Spleen (tissue), 13 donors: ENCODE measurements at places on chromosomes 4 and X.

GRCh38 chr4:12674184-12674583, 810.0 kb downstream of the RAB28 start:
- no peaks in the 10 kb centered on the region for H3K27me3 ChIP-seq
- H3K4me3 ChIP-seq: no peak overlapping the region
- DNase-seq: no peak
- no peaks in the 10 kb centered on the region for H3K4me1 ChIP-seq
- no peaks in the 10 kb centered on the region for H3K36me3 ChIP-seq

GRCh38 chr4:88747351-88747750, 49.7 kb upstream of the NAP1L5 start:
- no peak overlapping the region for H3K27ac ChIP-seq
- peaks cover 52% of the 10 kb centered on the region for H3K36me3 ChIP-seq
- no peaks in the 10 kb centered on the region for H3K4me1 ChIP-seq

- no peaks in the 10 kb centered on the region for H3K36me3 ChIP-seq
- DNase-seq: no peak
Observed at GRCh38 chr4:125991398-125991797, 676.6 kb downstream of the FAT4 start.

- H3K4me3 ChIP-seq: no peak overlapping the region
- H3K27me3 ChIP-seq: no peaks in the 10 kb centered on the region
- H3K4me1 ChIP-seq: no peaks in the 10 kb centered on the region
Observed at GRCh38 chrX:139018436-139018835, 306.9 kb upstream of the FGF13 start.

GRCh38 chrX:37800717-37801116, 20.9 kb downstream of the CYBB start:
- peaks cover 67% of the 10 kb centered on the region for H3K36me3 ChIP-seq
- DNase-seq: no peak
- no peak overlapping the region for H3K4me3 ChIP-seq
- no peaks in the 10 kb centered on the region for H3K27me3 ChIP-seq
- peak overlapping the region; percentile 13 for H3K27ac ChIP-seq
- H3K4me1 ChIP-seq: peaks cover 13% of the 10 kb centered on the region

- no peaks in the 10 kb centered on the region for H3K27me3 ChIP-seq
- DNase-seq: no peak
- no peaks in the 10 kb centered on the region for H3K4me1 ChIP-seq
- no peak overlapping the region for H3K27ac ChIP-seq
- H3K4me3 ChIP-seq: no peak overlapping the region
- no peaks in the 10 kb centered on the region for H3K36me3 ChIP-seq
Observed at GRCh38 chr4:24763631-24764297, 31.6 kb upstream of the SOD3 start.

GRCh38 chrX:40473460-40474204, 107.1 kb upstream of the ATP6AP2 start:
- H3K36me3 ChIP-seq: no peaks in the 10 kb centered on the region
- DNase-seq: no peak
- H3K27ac ChIP-seq: no peak overlapping the region
- H3K27me3 ChIP-seq: peaks cover 11% of the 10 kb centered on the region

DNA sequence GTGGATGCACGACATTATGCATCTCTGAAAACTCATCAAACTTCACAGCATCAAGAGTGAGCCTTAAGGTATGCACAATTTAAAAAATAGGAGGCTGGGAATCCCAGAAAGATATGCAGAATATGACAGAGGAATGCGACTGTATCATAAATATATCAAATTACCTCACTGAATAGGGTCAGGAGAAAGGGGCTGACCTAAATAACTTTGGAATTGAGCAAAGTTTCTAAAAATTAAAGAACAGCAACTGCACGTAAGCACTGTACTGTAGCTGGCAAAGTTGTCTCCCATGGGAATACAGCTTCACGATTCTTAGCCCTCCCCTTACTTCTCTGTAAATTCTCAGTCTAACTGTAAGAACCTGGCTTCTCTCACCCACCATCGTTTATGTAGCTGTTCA, 397.4 kb upstream of the ZFP42 start:
- no peak for DNase-seq
- no peaks in the 10 kb centered on the region for H3K27me3 ChIP-seq
- H3K36me3 ChIP-seq: no peaks in the 10 kb centered on the region
- no peaks in the 10 kb centered on the region for H3K4me1 ChIP-seq
- H3K27ac ChIP-seq: no peak overlapping the region

DNA sequence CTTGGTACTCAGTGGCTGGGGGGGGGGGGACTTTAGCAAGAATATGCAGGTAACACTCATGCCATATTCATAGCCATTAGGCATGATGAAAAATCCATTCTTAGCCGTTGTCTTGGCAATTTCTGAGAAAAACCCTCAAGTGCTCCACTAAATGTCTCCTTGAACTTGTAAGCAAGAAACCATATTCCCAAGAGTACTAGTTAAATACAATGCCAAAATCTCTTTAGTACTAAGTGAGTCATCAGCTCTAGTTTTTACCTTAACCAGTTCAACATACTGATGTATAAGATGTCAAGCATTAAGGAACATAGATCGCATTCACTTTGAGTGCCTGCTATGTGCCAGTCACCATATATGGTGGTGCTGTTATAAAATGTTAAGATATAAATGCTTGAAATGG, 27.5 kb downstream of the UBE2D3 start:
- H3K36me3 ChIP-seq: no peaks in the 10 kb centered on the region
- no peak overlapping the region for H3K4me3 ChIP-seq
- no peaks in the 10 kb centered on the region for H3K27me3 ChIP-seq
- H3K4me1 ChIP-seq: peaks cover 4% of the 10 kb centered on the region

DNA sequence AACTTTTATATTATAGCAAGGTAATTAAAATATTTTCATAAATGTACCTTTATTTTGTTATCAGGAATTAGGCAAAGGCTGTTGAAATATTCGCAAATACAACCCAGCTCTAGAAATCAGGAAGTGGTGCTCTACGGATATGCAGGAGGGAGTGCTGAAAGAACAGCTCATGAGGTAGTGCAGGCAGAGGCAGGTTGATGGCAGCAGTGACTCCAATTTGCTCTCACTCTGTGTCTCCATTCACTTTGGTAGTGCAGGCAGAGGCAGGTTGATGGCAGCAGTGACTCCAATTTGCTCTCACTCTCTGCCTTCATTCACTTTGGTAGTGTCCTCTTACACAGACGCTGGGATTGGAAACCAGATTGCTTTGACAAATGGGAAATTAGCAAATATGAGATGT, 277.9 kb downstream of the TRIML1 start:
- H3K36me3 ChIP-seq: no peaks in the 10 kb centered on the region
- no peaks in the 10 kb centered on the region for H3K4me1 ChIP-seq
- H3K27me3 ChIP-seq: no peaks in the 10 kb centered on the region
- H3K4me3 ChIP-seq: no peak overlapping the region
- no peak overlapping the region for H3K27ac ChIP-seq

DNA sequence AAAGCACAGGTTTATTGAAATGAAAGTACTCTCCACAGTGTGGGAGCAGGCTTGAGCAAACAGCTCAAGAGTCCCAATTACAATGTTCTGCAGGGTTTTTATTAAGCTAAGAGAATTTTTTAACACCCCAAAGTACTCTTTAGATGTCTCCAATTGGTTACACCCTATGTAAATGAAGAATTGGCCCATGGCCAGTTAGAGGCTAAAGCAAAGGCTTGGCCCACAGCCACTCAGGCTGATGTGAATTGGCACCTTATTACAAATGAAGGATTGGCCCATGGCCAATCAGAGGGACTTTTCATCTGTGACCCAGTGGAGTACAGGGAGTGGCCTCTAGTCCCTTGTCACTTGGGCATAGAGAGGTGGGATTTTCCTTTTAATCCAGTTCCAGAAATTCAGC, 30.1 kb upstream of the IQCM start:
- no peak for DNase-seq
- H3K36me3 ChIP-seq: no peaks in the 10 kb centered on the region
- no peaks in the 10 kb centered on the region for H3K27me3 ChIP-seq

DNA sequence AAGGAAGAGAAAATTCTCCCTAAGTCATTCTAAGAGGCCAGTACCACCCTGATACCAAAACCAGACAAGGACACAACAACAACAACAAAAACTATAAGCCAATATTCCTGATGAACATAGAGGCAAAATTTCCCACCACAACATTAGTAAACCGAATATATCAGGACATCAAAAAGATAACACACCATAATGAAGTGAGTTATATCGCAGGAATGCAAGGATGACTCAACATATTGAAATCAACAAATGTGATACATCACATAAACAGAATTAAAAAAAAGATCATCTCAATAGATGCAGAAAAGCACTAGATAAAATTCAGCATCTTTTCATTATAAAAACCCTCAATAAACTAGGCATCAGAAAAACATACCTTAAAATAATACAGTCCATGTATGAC, 1844.4 kb upstream of the PCDH10 start:
- no peaks in the 10 kb centered on the region for H3K4me1 ChIP-seq

DNA sequence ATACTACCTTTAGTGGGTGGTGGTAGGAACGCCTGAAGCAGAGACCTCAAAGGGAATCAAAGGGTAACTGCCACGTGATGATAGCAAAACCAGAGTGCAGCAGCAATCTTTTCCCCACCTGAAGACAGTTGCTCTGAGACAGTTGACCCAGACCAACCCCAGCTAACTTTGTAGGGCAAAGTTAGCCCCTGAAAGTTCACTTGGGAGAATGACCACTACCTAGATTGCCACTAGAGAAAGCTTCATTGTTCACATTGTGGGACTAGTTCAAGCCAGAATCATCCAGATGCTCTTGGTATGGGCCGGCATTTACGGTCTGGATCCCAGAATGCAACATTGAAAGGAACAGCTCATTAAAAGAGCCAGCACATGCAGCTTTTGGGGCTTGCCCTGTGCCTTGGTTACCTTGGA, 4.1 kb downstream of the SEPTIN6 start:
- no peaks in the 10 kb centered on the region for H3K36me3 ChIP-seq
- H3K4me3 ChIP-seq: no peak overlapping the region
- H3K4me1 ChIP-seq: peaks cover 64% of the 10 kb centered on the region
- no peak for DNase-seq

- no peaks in the 10 kb centered on the region for H3K36me3 ChIP-seq
- H3K4me3 ChIP-seq: no peak overlapping the region
- no peak for DNase-seq
- H3K27ac ChIP-seq: peak overlapping the region; percentile 48
- H3K4me1 ChIP-seq: peaks cover 39% of the 10 kb centered on the region
Observed at GRCh38 chrX:37818031-37818430, 29.3 kb downstream of the DYNLT3 start.

DNA sequence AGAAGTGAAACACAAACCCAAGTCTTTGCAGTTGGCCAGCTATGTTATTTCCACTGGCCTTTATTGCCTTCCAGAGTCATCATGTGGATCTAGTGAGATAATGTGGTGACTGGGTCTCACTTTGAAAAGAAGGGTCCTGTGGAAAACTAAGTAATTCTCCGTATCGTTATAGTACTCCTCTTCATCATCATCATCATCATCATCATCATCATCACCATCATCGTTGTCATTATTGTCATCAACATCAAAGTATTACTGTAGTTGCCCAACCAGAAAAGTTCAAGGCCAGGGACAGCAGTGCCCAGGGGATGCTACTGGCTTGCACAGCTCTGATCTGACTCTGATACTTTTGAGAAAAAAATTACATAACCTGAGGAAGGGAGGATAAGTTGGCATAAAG, 295.6 kb upstream of the F9 start:
- no peaks in the 10 kb centered on the region for H3K27me3 ChIP-seq
- no peak overlapping the region for H3K4me3 ChIP-seq
- H3K4me1 ChIP-seq: no peaks in the 10 kb centered on the region
- no peak overlapping the region for H3K27ac ChIP-seq
- H3K36me3 ChIP-seq: no peaks in the 10 kb centered on the region

DNA sequence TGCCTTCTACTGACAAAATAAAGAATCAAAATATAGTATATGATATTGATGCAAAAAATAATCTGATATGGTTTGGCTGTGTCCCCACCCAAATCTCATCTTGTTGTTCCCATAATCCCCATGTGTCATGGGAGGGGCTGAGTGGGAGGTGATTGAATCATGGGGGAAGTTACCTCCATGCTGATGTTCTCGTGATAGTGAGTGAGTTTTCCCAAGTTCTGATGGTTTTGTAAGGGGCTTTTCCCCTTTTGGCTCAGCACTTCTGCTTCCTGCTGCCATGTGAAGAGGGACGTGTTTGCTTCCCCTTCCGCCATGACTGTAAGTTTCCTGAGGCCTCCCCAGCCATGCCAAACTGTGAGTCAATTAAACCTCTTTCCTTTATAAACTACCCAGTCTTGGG, 70.2 kb downstream of the TMEM165 start:
- H3K27ac ChIP-seq: no peak overlapping the region
- H3K4me3 ChIP-seq: no peak overlapping the region
- no peak for DNase-seq
- peaks cover 81% of the 10 kb centered on the region for H3K36me3 ChIP-seq
- no peaks in the 10 kb centered on the region for H3K27me3 ChIP-seq

- H3K27ac ChIP-seq: no peak overlapping the region
- H3K36me3 ChIP-seq: no peaks in the 10 kb centered on the region
- H3K4me3 ChIP-seq: no peak overlapping the region
- H3K27me3 ChIP-seq: no peaks in the 10 kb centered on the region
- H3K4me1 ChIP-seq: peaks cover 4% of the 10 kb centered on the region
Observed at GRCh38 chr4:14264437-14264836, 636.9 kb upstream of the BOD1L1 start.

- no peak for DNase-seq
- no peak overlapping the region for H3K4me3 ChIP-seq
- no peak overlapping the region for H3K27ac ChIP-seq
- H3K4me1 ChIP-seq: no peaks in the 10 kb centered on the region
- H3K36me3 ChIP-seq: peaks cover 100% of the 10 kb centered on the region
- H3K27me3 ChIP-seq: no peaks in the 10 kb centered on the region
Observed at GRCh38 chr4:87363552-87363951, 27.4 kb downstream of the HSD17B11 start.

- no peak for DNase-seq
- H3K36me3 ChIP-seq: no peaks in the 10 kb centered on the region
- no peak overlapping the region for H3K27ac ChIP-seq
- H3K27me3 ChIP-seq: no peaks in the 10 kb centered on the region
Observed at GRCh38 chr4:111128327-111128726, 505.4 kb upstream of the PITX2 start.

DNA sequence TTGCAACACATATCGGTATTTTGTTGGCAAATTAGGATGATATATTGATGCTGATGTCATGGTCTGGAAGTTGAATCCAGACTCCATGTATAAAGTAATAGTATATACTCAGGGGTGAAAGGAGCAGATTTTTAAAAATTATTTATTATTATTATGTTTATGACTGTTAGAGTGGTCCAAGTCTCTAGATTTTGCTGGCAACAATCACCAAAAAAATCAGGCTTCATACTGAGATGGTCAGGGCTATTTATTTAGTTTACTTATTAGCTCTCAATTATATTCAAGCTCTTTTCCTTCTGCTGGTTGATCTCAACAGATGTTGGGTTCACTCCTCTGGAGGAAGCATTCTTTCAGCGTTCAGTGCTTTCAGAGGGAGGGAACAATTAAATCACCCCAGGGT, 73.9 kb upstream of the VCX3B start:
- no peaks in the 10 kb centered on the region for H3K4me1 ChIP-seq
- DNase-seq: no peak
- no peaks in the 10 kb centered on the region for H3K36me3 ChIP-seq
- H3K27me3 ChIP-seq: no peaks in the 10 kb centered on the region
- H3K4me3 ChIP-seq: no peak overlapping the region
